Endothelial cell of coronary artery (primary cell): ENCODE measurements at places on chromosomes 4 and X. TPM values are rescaled to one million over a fixed set of nuclear protein-coding genes. Genes with fewer than 3 reads are reported as not detected.

Gene ADAM29
- not detected in 2 replicates for total RNA-seq

Gene TMEM271
- total RNA-seq: not detected in 2 replicates

Gene CUL4B
- 33.8 and 50.1 TPM in 2 replicates for total RNA-seq

Gene ANKRD50
- 68.3 and 160 TPM in 2 replicates for total RNA-seq

Gene TMSB4X
- total RNA-seq: 15,561 and 16,202 TPM in 2 replicates

Gene PRPS2
- 31.1 and 38.9 TPM in 2 replicates for total RNA-seq

Gene CFAP47
- total RNA-seq: not detected in 2 replicates

Gene XAGE1A
- total RNA-seq: not detected in 2 replicates

Gene MAMLD1
- 0.54 and 0.85 TPM in 2 replicates for total RNA-seq

Gene LONRF3
- total RNA-seq: 6.2 and 6.5 TPM in 2 replicates

Gene ATP1B4
- total RNA-seq: not detected in 2 replicates

Gene CT45A1
- not detected in 2 replicates for total RNA-seq

Gene OPRPN
- not detected in 2 replicates for total RNA-seq

Gene GPRIN3
- 0.66 and 3.2 TPM in 2 replicates for total RNA-seq

Gene KLKB1
- not detected in 2 replicates for total RNA-seq

Gene GDPD2
- total RNA-seq: not detected in 2 replicates

Gene ALPK1
- 8.3 and 11.0 TPM in 2 replicates for total RNA-seq

Gene FIP1L1
- total RNA-seq: 48.9 and 50.0 TPM in 2 replicates

Gene VCX3A
- not detected in 2 replicates for total RNA-seq

Gene NAA11
- total RNA-seq: not detected in 2 replicates

Gene MAGED4B
- total RNA-seq: 13.7 and 46.1 TPM in 2 replicates

Gene ELMOD2
- total RNA-seq: 15.0 and 19.1 TPM in 2 replicates

Gene MAGEA2B
- not detected in 2 replicates for total RNA-seq

Gene MAGEE1
- 0.45 and 0.85 TPM in 2 replicates for total RNA-seq

Gene FAAH2
- 0.09 and 0.19 TPM in 2 replicates for total RNA-seq

Gene TCP11X2
- not detected in 2 replicates for total RNA-seq

Gene ATP8A1
- 9.4 and 27.2 TPM in 2 replicates for total RNA-seq

Gene SORCS2
- total RNA-seq: under 0.01 and 0.66 TPM in 2 replicates

Gene CD99L2
- total RNA-seq: 23.5 and 24.0 TPM in 2 replicates

Gene KLHL13
- 3.1 and 14.3 TPM in 2 replicates for total RNA-seq

Gene TIGD2
- 2.1 and 3.1 TPM in 2 replicates for total RNA-seq

Gene GLOD5
- not detected in 2 replicates for total RNA-seq

Gene PSAPL1
- not detected in 2 replicates for total RNA-seq

Gene SOWAHD
- total RNA-seq: not detected in 2 replicates

Gene IL15
- 1.4 and 2.5 TPM in 2 replicates for total RNA-seq

Gene PCGF3
- 46.2 and 60.5 TPM in 2 replicates for total RNA-seq

Gene GC
- total RNA-seq: not detected in 2 replicates

Gene HOPX
- 0.36 and 3.7 TPM in 2 replicates for total RNA-seq

Gene TBC1D9
- total RNA-seq: 55.7 and 58.6 TPM in 2 replicates

Gene SMIM31
- total RNA-seq: not detected in 2 replicates

Gene SLC25A43
- 11.6 and 15.5 TPM in 2 replicates for total RNA-seq

Gene BST1
- total RNA-seq: 7.8 and 13.3 TPM in 2 replicates

Gene NWD2
- not detected in 2 replicates for total RNA-seq

Gene XAGE5
- total RNA-seq: not detected in 2 replicates

Gene NXF3
- not detected in 2 replicates for total RNA-seq

Gene SLC26A1
- 0.09 TPM in 1 of 2 replicates, not detected in the other for total RNA-seq

Gene SPANXB1
- not detected in 2 replicates for total RNA-seq

Gene DSPP
- not detected in 2 replicates for total RNA-seq

Gene MAGEC2
- total RNA-seq: not detected in 2 replicates

Gene TSPAN7
- total RNA-seq: 1.5 and 3.7 TPM in 2 replicates

Gene RS1
- not detected in 2 replicates for total RNA-seq
